ENCODE measurements at places on chromosomes 1 and 21.

GRCh38 chr21:15857740-15858139 lies 128.0 kb downstream of the USP25 start:
- DNase-seq: no peak

- DNase-seq: no peak
Observed at GRCh38 chr1:92786111-92786901, 1.4 kb upstream of the EVI5 start.

GRCh38 chr1:24043345-24044032 lies 63.4 kb upstream of the SRSF10 start:
- DNase-seq: no peak

GRCh38 chr1:204449678-204450280 lies 38.2 kb upstream of the PPP1R15B start:
- DNase-seq: no peak

GRCh38 chr1:116234429-116234828 lies 123.2 kb downstream of the MAB21L3 start:
- DNase-seq: no peak

- DNase-seq: no peak
Observed at GRCh38 chr1:25541889-25542658, 1.3 kb upstream of the LDLRAP1 start.

DNA sequence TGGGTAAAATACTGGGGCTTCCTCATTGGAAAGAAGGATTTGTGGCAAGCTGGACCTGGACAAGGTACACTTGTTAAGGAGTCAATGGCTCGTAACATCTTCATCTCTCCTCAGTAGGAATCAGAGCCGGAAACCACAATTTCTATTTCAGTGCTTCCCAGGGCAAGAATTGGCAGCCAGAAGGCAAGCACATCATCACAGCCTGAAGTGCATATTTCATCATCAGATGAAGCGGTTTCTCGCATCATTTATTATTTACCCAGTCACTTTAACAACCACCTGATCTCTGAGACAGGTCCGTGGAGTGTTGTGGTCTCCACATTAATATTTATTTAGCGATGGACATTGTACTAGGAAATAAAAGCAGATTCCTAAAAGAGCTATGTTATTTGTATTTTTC lies 55.0 kb downstream of the KCNJ15 start:
- no peak for DNase-seq

DNA sequence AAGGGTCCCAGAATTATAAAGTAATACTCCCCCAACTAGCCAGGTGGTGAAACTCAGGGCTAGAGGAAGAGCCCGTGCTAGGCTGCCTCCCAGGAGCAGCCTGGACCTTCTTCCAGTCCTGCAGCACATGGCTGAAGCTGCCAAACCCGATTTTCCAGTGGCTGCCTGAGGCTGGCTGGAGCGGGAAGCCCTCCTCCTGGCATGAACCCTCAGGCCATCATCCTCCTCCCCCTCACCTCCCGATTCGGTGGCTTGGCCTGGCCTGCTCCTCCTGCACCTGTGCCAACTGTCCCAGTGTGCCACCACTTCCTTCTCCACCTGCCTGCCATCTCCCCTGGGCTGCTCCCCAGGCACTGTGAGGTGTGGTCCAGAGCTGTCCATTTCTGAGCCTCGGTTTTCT lies 3.0 kb upstream of the TSPAN1 start:
- DNase-seq: no peak

- DNase-seq: no peak
Observed at GRCh38 chr1:188846468-188846867, 1631.2 kb downstream of the BRINP3 start.

DNA sequence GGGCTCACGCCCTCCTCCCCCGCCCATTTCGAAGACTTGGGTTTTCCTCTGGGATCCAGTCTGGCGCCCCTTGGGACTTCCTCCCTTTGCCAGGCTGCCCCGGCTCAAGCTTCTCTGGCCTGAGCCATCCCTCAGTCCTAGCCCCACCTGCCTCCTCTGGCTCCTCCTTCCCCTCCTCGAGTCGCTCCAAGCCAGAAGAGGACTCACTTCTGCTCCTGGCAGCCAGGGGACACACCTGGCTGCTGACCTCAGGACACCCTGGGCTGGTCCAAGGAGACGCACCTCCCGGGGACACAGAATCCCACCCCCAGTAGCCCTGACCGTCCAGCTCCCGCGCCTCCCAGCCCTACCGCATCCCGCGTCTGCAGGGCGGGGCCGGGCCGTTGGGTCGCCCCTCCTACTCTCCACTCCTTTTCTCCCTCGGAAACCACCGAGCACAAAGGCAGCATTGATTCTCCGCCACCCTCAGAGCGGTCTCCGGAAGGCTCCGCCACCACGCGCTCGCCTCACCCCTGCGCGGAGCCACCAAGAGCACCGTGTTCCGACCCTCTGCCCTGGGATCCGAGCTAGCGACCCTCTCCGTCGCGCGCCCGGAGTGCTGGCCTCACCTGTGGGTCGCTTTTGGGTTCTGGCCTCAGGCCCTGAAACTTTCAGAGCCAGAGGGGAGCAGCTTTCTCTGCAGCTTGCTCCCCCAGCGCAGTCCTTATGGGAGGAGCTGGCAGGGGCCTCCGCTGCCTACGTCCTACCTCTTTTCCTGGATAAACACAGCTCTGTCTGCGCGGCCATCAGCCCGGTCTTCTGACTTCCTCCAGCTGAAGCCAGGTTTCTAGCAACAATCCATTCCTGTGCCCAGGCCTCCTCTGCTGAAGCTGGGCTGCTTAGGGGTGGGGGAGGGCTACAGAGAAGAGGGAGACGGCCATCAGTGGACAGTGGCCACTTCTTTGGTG lies at the start of gene C2CD4D:
TSS of gene C2CD4D (minus strand) at position 364 of the 947 bp plus-strand sequence. CDS start 831 bp downstream, outside the sequence.
- DNase-seq: peak; percentile 82

DNA sequence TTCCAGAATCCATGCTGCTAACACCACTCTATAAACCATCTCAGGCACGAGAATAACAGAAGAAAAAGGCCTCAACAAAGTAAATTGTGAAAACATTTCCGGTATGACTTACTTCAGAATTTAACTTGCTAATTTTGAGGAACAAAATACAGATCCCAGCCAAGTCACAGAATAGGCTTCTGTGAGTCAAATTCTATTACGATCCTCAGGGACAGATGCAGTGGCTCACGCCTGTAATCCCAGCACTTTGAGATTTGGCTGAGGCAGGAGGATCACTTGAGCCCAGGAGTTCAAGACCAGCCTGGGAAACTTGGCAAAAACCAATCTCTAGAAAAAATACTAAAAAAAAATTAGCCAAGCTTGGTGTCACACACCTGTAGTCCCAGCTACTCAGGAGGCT lies 8.8 kb upstream of the CCDC27 start:
- DNase-seq: no peak

DNA sequence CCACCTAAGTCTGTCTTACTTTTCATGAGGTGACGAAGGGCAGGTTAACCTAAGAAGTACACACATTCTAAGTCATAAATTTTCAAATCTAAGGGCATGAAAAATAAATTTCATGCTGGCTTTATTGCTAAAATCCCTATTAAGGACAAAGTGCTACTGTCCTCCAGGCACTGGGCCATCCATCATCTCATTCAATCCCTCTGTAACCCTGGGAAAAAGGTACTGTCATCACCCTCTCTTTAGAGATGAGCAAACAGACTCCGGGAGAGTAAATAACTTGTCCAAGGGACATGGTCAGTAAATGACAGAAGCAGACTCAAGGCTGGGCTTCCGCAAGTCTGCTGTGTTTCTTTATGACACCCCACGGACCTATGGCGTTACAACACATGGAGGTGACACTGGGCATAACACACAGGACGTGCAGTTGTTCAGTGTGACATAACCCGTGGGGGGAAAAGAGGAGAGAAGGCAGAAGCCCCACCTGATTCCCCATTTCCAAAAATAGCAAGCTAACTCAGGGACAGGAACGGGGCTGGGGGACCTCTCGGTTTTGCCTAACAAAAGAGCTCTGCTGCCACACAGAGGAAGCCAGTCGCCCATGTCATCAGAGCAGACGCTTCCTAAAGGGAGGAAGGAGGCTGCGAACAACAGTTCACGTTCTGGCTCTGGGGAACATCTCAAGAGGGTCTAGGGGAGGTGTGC lies 12.5 kb upstream of the SRM start:
- DNase-seq: no peak

GRCh38 chr21:43328958-43329691 lies 97.8 kb downstream of the SIK1 start:
- DNase-seq: no peak

GRCh38 chr1:5995871-5996630 lies 3.8 kb upstream of the NPHP4 start:
- no peak for DNase-seq

DNA sequence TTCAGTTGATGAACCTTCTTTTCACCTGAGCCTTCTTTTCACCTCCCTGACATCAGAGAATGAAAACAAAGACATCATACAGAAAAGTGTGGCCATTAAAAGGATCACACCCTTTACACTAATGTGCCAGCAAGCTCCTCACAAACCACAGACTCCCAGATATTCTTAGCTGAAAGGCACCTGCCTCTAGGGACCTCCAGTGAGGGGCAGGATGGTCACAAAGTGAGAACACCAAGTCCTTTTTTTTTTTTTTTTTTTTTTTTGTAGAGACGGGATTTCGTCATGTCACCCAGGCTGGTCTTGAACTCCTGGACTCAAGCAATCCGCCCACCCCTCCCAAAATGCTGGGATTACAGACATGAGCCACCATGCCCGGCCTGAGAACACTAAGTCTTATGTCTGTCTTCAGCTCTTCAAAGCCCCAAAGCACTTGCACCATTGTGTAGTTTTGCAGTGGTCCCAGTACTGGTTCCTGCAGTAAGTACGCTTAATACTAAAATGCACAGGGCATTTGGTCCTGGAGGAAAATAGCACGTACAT lies 58.2 kb upstream of the LBR start:
- no peak for DNase-seq

GRCh38 chr1:64397541-64397940 lies 72.4 kb upstream of the CACHD1 start:
- DNase-seq: no peak

- DNase-seq: no peak
Observed at GRCh38 chr1:201491896-201492511, 14.9 kb downstream of the CSRP1 start.

GRCh38 chr1:170377440-170377839 lies 154.5 kb upstream of the GORAB start:
- no peak for DNase-seq

DNA sequence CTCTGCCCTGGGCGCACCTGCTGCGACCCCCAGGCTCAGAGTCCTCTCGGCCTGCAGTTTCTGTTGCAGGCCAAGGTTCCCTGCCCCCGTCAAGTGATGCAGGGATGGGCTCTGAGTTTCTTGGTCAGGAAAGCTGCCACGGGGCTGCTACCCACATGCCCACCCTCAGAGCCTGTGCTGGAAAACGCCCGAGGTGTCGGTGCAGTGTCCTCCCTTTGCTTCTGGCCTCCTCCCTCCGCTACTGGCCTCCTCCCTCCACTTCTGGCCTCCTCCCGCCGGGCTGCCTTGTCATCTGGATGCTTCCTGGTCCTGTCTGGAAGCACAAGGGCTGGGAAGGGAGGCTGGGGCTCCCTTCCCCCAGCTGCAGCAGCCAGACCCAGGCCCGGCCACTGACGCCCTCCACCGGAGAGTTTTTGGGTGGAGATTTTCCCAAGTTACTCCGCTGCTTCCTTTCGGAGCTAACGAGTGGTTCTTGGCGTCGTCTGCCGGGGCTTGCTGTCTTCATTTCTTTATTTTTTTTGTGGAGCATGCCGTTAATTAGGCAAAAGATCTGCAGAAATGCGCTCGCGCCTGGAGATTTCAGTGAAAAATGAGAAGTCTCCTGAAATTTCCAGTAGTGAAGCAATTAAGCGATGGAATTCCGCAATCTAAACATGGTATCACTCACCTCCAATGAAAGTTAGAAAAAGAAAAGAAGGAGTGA lies 17.4 kb downstream of the PRDM16 start:
- no peak for DNase-seq

GRCh38 chr1:6209661-6210580 lies 4.0 kb downstream of the RNF207 start:
- DNase-seq: no peak

DNA sequence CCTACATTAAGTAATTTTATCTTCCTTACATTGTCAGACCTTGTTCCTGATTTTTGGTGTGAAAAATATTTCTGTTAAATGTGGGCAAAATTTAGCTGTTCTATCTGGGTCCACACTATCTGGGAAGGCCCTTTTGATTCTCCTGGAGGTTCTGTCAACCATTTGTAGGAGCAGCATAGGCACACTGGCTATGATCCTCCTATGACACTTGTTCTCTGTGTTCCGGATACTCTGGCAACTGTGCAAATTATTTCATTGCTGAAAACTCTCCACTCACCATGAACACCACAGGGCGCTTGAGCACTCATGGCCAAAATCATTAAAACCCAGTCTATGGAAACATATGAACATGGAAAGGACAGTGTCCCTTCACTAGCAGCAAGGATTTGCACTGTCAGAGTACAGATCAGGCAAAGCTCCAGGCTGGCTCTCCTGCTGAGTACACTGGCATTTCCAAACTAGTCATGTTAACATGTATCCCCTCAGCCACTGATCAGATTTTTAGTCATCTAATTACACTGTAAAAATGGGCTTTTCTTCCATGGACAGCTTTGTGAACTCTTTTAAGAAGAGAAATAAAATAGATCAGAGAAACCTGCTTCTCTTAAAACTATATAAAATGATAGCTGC lies 43.9 kb upstream of the SGIP1 start:
- DNase-seq: no peak

- no peak for DNase-seq
Observed at GRCh38 chr1:101026430-101026788, 825 bp upstream of the DPH5 start.

- no peak for DNase-seq
Observed at GRCh38 chr1:228873709-228874108, 138.4 kb downstream of the RHOU start.

DNA sequence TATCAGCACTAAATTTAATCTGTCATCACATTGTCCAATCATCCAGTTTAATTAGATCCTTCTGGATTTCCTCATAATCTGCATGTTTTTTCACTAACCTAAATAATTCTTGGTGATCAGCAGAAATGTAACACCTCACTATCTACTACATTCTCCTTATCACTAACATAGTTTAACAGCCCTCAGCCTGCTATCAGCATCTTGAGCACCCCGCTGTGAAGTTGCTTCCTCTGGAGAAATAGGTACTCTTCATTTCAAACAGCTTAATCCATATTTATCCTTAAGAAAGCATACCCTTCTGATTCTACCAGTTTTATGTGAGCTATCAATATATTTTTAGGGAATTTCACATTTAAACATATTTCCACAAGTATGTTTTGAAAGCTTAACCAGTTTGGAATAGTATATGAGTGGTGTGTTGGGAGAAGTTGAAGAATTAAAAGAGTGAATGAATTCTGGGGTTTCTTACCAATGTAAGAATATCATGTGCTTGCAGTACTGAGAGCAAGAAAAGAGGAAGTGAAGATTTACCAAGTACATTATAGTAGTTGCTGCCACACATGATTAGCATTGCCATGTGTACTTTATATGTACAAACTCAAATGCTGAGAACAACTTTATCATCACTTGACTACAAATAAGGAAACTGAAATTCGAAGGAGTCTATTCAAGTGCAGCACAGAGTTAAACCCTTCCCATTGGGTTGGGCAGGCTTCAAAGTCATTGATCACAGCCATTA lies 771.1 kb upstream of the ADGRL4 start:
- DNase-seq: no peak

- no peak for DNase-seq
Observed at GRCh38 chr1:81126989-81127581, 673.6 kb upstream of the ADGRL2 start.

GRCh38 chr1:59015708-59016107 lies 231.9 kb upstream of the JUN start:
- no peak for DNase-seq

GRCh38 chr1:24930260-24931145 lies at the start of gene RUNX3:
Gene RUNX3, minus strand, starts transcription at chr1:24930276. Its CDS starts 408 bp downstream, at chr1:24929868.
- peak; percentile 94 for DNase-seq

GRCh38 chr1:167670563-167670962 lies 40.5 kb downstream of the RCSD1 start:
- no peak for DNase-seq

Data from activated CD8-positive, alpha-beta memory T cell treated with anti-CD3 and anti-CD28 coated beads, Interleukin-2, amount 50 U/mL, for 48 hours (primary cell).